Endothelial cell (in vitro differentiated cells): ENCODE measurements at places on chromosomes 6 and 20.

- no peak for DNase-seq
Observed at GRCh38 chr6:169341706-169342105, 88.1 kb upstream of the THBS2 start.

DNA sequence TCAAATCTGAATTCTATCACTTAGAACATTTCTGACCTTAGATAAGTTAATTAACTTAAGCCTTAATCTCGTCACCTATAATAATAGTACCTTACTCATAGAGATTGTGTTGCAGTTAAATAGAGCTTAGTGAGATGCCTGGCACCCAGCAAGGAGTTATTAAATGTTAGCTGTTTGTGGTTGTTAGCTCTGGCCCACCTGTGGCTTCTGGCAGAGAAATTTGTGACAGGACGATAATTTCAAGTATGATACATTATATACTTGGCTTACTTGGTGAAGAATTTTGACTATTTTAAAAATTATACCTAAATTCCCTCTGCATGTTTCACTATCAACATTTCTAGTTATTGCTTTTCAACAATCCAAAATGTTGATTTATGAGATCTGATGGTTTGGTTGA is 102.9 kb upstream of the CEP162 start:
- DNase-seq = no peak

GRCh38 chr6:72850469-72850868 is 228.6 kb downstream of the KCNQ5 start:
- no peak for DNase-seq

- no peak for DNase-seq
Observed at GRCh38 chr6:23045280-23045679, 475.9 kb downstream of the HDGFL1 start.

DNA sequence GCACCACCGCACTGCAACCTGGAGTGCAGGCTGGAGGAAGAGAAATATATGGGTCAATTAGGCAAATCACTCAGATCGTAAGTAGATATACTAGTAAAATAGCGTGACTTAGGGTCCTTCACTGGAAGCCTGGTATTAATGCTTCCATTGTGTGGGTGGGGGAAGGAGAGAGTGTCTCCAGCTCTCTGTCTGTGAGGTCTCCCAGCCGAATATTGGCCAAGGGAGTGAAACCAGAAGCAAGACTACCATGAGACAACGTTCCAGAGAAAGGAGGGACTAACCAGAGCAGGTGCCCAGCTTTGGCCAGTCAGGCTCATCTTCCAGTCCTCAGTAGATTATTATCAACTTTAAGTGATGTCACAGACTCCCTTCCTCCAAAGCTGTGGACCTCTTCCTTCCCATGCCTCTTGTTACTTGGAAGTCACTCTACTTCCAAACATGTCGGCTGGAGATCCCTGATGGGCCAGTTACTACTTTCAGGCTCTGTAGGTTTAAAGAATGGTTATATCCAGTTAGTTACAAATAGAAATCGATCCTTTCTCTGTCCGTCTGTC is 28.8 kb downstream of the MTHFD1L start:
- DNase-seq = no peak

- no peak for DNase-seq
Observed at GRCh38 chr6:131951576-131952230, 531 bp upstream of the CCN2 start.

DNA sequence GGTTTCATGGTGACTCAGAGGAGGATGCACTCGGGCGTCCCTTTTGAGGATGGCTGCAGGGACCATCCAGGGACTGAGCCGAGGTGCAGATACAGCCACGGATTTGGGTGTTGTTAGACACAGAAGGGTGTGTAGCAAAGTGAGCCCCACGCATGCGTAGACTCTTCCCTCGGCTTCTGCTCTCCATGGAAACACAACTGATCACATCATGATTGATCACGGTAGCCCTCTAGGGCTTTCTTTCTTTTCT is 606 bp upstream of the ULBP1 start:
- peak; percentile 43 for DNase-seq

- no peak for DNase-seq
Observed at GRCh38 chr6:36362551-36363370, 24.7 kb downstream of the ETV7 start.

DNA sequence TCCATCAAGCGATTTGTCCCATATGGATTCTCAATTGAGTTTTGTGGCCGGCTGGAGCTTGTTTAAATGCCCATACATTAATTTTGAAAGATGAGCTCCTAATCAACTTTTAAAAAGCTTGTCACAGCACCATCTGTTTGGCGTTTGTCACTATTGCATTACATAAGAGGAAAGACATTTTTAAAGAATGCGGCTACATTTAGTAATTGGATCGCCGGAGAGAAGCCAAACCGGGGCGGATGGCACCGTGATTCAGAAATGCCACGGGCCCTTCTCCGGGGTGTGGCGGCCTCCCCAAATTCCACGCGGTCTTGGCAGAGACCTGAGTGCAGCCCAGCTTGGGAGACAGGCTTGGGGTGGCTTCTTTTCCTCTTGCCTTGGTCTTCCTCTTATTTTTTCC is 67.7 kb upstream of the ZNFX1 start:
- no peak for DNase-seq
